ENCODE measurements at places on chromosomes 1 and 21.

GRCh38 chr1:17350083-17350482 is 21.9 kb upstream of the PADI6 start:
- DNase-seq, result no peak

- no peak for DNase-seq
Measured at GRCh38 chr1:54255026-54255702, 55.2 kb downstream of the MRPL37 start.

DNA sequence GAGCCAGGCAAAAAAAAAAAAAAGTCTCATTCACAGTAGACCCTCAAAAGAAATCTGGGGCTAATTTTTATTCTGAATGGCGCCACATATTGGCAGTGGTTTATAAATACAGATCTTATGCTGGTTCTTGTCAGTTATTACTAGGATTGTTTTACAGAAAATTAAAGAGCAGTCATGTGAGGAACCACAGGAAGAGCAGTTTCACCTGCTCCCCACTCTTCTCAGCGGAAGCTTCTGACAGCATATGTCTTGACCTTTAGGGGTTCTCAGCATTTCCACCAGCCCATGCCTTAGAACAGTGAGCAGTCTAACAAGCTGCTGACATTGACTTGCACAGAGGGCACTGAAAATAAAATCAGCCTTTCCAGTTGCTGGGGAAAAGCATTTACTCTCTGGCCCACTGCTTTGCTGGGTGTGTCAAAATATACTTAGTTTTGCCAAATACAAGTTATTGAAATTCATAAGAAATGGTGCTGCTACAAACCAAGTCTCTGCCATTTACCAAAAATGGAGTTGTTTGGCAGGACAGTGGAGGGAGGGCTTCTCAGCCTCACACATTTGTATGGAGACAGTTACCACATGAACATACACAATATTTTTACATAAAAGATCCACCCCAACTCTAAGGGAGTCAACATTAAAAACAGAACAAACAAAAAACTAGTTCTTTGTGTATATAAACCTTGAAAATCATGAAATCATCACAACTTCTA is 144.2 kb downstream of the SYT2 start:
- DNase-seq, result no peak

GRCh38 chr1:85451236-85451830 is 13.6 kb downstream of the DDAH1 start:
- DNase-seq, result no peak

DNA sequence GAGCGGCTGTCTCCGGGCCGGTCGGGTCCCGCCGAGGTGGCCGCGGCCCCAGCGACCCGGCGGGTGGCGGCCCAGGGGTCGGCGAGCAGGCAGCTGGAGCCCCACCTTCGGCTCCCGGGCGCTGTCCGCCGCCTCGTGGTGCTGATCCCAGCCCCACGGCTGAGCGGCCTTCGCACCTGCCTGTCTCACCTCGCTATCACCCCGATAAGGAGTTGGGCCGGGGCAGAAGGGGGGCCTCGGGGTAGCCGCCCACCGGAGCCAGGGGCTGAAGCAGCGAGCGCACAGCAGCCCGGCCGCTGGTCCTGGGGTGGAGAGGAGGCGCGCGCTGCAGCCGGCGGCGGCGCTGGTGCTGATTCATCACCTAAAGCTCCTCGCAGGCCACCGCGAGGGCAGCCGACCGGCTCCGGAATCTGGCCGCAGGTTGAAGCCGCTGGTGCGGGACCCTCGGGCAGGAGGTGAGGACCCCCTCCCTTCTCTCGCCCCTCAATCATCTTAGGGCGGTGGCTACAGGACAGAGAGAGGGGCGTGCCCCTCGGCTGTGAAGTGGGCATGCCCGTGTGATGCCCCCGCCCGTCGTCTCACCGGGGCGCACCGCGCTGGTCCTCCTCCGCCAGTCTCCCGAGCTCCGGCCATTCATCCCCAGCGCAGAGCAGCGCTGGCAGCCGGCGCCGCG is 575 bp downstream of the TRIM67 start:
- no peak for DNase-seq

DNA sequence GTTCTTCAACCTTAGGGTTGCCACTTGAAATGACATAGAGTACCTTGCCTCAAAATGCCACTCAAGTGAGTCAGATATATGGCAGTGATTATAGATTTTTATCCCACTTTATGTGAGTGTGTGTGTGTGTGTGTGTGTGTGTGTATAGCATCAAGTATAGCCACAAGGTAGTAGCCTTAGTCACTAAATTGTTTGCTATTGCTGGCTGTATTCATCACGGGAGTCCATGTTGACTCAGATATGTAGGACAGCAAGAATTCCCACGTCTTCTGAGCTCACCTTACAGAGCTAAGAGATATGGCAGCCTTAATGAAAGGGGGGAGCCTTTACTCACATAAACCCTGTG is 9.3 kb downstream of the ETS2 start:
- DNase-seq, result no peak

DNA sequence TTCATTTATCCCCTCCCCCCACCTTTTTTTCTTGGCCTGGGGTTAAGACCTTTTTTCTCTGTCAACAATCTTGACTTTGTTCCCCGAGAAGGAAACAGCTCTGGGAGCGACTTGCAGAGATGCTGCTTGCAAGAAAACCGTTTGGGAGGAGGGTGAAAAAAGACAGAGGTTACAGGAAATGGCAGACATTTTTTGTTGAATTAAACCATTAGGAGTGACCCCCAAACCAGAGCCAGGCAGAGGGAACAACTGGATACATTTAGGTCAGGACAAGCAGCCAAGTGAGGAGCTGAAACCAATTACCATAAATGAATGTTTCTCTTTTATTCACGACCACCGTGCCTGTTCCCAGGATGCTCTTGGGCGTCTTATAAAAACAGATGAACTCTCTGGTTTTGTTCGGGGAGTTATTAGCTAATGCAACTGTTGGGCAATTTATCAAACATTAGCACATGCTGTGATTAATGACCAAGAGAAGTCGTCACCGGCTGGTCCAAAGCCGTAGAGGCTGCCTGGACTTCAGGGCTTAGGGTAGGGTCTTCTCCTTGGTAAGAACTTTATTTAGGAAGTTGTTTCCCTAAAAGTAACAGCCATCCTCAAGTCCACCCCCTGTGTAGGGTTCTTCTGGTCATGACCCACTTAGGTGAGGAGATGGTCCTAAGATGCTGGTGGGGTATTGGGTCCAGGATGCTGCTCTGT is 141.0 kb downstream of the FOXD2 start:
- no peak for DNase-seq

DNA sequence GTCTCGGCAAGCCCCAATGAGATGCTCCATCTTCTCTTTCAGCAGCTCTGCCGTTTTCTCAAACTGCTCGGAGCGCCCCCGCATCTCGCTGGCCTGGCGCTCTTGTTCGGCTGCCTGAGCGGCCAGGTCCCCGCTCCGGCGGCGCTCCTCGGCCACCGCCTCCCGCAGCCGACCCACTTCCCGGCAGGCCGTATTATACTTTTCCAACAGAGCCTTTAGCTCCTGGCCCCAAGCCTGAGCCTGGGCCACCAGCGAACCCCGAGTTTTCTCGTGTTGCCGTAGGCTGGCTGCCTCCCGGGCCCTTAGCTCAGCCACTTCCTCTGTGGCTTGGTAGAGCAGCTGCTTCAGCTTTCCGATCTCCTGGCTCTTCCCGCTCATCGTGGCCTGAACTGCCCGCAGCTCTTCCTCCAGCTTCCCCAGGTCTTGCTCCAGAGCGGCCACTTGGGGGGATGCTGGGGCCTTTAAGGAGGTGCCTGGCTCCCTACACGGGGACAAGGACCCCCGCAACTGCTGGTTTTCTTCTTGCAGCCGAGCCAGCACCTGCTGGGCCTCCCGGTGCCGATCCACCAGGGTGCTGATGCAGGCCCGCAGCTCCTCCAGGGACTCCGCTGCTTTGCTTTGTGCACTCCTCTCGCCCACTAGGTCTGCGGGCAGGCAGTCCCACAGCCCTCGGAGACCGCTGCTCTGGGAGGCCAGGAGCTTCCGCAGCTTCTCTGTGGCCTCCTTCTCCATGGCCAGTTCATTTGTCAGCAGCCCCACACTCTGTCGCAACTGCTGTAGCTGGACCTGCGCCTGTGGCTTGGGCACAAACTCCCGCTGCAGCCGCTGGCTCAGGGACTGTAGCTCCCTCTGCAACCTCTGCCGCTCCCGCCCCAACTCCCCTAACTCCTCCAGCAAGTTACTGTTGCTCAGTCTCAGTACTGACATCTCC is 13.4 kb upstream of the PIAS3 start:
- peak; percentile 4 for DNase-seq

DNA sequence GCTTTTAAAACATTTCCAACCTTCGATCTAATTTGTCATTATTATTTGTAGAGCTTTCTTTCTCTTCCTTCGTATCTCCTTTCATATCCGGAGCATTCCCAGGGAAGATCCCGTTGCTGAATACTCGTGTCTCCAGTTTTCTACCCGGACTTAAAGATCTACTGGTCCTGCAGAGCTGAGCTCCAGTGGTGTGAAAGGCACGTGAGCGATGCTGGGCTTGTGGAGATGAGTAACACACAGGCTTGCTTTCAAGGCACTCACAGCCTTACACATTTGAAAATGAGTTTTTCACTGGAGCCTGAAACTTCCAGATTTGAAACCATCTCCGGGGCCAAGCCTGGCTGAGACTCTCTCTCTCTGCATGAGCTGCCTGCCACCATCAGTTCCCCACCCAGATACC is 428.3 kb downstream of the KIF26B start:
- DNase-seq, result no peak

DNA sequence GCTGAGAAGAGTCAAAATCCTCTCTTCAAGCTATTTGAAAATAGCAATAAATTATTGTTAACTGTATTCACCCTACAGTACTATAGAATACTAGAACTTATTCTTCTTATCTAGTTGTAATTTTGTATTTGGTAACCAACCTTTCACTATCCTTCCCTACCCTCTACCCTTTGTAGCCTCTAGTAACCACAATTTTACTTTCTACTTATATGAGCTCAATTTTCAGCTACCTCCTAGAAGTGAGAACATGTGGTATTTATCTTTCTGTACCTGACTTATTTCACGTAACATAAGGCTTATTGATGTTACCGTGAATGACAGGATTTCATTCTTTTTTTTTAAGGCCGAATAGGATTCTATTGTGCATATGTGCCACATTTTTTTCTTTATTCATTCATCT is 30.0 kb downstream of the ZC3H11B start:
- no peak for DNase-seq

DNA sequence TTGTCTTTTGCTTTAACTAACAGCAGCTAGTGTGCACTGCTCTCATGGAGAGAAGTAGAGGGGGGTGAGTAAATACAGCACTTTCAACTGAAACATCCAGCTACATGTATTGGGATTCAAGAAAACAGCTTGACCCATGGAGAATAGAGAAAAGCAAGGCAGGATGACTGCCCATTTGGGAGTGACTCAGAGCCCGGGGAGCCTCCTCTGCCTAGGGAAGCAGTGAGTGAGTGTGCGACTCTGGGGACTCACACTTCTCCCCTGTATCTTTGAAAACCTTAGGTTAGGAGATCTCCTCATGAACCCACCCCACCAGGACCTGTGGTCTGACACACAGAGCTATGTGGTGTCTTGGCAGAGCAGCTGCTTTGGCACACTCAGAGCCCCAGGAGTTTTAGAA is 82.0 kb upstream of the PTGFR start:
- no peak for DNase-seq

DNA sequence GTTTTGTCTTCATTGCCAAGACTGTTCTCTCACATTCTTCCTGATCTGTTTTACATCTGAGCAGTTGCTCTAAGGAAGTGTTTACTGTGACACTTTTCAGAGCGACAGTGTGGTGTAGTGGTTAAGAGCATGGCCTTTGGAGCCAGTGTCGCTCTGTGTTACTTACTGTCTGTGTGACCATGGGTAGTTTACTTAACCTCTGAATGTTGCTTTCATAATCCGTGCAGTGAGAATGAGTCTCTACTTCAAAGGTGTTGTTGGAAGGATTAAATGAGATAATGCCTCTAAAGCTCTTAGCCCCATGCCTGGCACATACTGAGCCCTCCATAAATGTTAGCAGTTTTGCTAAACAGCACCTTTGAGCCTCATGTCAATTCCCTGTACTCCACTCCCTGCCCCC is 35.9 kb upstream of the ZFP69B start:
- no peak for DNase-seq

GRCh38 chr21:20999659-21000058 is 1.4 kb downstream of the NCAM2 start:
- no peak for DNase-seq

DNA sequence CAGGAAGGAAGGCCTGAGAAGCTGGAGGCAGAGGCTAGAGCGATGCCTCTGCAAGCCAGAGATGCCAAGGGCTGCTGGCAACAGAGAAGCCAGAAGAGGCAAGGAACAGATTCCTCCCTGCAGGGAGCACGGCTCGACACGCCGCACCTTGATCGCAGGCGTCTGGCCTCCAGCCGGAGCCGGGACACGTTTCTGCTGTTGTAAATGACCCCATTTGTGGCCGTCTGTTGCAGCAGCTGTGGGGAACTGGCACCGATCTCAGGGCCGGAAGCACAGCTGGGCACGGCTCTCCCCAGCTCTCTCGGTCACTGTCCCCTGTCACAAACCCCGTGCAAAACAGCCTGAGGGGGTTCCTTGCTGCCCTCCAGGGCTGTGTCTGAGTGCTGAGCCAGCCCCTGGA is 59.6 kb downstream of the SIK1 start:
- no peak for DNase-seq

GRCh38 chr1:9643351-9644256 is 7.9 kb upstream of the PIK3CD start:
- no peak for DNase-seq

GRCh38 chr1:81129366-81129765 is 671.4 kb upstream of the ADGRL2 start:
- no peak for DNase-seq

All from stimulated activated CD8-positive, alpha-beta memory T cell treated with anti-CD3 and anti-CD28 coated beads, Interleukin-2, amount 100 ng/mL, for 1 hour (primary cell).